ENCODE measurements at places on chromosomes 5 and 9.

- no peak for DNase-seq
Measured at GRCh38 chr5:116289276-116289675, 204.5 kb downstream of the COMMD10 start.

GRCh38 chr9:37727013-37727412 is 26.6 kb upstream of the TRMT10B start:
- no peak for DNase-seq

DNA sequence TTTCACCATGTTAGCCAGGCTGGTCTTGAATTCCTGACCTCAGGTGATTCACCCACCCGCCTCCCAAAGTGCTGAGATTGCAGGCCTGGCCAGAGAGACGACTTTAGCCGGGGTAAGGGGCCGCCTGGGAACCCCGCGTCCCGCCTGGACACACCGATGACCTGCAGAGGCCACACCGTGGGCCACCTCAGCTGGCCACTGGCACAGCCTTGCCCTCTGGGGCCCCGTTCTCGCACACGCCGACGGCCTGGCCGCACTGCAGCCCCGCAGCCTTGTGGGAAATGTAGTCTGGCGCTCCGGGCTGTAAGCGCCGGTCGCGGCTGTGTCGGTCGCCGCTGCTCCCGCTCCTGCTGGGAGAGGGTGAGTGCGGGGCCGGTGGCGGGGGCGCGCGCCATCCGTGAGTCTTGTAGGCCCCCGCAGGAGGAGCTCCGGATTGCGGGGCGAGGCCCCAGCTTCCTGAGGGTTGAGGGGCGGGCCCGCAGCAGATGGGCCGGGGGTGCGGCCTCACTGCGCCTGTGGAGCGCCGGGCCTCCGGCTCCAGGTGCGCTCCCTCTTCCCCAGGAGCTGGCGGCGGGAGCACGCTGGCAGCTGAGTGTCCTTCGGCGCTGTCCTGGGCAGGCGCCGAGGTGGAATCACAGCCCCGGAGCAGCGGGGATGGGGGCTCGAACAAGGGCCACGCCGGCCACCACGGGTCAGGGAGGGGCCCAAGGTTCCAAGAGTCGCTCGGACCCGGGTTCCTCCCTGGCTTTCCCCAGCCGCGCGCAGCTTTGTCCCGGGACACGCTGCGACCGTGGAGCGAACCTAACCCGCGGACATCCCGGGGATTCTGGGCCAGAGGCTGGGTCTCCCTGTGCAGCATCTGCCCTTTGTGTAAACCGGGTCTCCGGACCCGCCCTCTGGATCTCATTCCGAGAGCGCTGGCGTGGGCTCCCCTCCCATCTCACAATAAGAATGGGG is at the start of gene ZFP2:
TSS of gene ZFP2 (plus strand) at position 299 of the 957 bp plus-strand sequence. CDS start 35,401 bp downstream, outside the sequence.
- peak; percentile 50 for DNase-seq

DNA sequence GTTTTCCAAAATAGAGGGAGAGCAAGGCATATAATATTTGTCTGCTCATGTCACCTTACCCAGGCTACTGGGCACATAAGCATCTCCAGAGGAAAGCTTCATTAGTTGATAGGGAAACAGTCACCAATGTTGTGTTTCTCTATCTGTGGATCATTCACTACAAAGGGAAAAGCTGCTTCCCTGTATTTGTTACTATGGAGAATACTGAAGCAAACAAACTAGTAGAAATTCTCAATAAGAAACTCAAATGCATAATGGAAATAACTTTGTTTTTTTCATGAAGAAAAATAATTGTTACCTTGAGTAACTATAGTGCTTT is 138.2 kb downstream of the PCSK1 start:
- DNase-seq = no peak

DNA sequence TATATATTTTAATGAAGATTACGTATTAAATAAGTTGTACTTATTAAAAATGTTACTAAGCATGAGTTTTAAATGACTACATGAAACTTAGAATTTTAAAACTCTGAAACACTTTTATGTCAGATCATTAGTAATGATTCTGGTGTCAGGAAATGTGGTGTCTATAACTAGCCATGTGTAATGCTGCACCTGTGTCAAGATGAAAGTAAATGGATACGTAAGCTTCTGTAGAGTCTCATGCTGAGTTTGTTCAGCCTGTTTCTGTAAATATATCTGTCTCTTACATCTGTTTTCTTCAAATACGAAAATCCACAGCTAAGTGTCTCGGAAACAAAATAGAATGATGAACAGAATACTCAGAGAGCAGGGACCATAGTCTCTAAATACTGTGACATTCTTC is 278.0 kb upstream of the SMC2 start:
- DNase-seq = no peak

- no peak for DNase-seq
Measured at GRCh38 chr5:65078331-65078730, 309.6 kb downstream of the CWC27 start.

GRCh38 chr9:6893350-6894131 is 135.8 kb downstream of the KDM4C start:
- DNase-seq = no peak

DNA sequence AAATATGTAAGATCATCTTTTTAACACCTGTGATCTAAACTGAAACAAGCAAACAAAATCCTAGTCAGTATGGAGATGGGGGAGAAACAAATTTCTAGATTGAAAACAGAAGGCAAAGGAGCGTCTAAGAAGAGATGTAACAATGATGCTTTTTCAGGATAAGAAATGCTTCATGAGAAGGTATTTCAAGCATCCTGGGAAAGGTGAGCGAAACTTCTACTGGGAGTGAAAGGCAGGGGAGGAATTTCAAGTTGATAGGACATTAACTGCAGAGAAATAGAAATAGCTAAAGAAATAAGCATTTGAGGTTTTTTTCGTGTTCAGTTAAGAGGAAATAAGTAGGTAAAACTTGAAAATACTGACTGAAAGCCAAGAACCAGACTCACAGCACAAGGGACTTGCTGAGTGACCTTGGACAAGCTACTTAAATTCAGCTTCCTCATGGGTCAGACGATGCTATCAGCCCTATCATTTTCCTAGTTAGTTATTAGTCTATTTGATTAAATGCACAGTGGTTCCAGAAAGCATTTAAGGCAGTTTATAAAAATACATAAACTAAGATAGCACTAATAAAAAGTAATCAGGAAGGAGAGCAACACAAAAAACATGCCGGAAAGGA is 406.3 kb downstream of the PDE4D start:
- no peak for DNase-seq

DNA sequence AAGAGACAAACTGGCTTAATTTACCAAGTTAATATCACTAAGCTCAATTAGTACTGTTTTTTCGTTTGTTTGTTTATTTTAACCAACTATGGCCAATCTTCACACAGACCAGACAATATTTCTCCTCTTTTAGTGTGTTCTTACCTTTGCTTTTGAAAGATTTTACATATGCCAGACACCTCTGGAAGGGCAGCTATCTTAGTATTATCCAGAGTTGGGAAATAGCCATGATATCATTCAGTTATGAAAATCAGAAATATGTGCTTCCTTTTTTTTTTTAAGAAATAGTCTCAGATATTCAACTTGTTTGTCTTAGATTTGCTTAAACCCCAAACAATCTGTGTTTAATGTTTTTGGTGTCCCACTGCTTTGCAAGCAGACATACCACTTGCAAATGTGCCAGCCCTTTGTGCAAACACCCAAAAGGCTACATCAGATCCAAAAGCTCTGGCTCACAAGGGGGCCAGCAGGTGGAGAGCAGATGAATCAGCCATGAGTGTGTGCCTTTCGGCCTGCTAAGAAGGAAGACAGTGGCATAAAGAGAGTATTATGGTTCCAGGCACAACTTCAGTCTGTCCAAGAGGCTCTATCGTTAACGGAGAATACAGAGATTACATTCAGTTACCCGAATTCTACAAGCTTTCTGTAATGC is 147.6 kb downstream of the EFNA5 start:
- DNase-seq = no peak

DNA sequence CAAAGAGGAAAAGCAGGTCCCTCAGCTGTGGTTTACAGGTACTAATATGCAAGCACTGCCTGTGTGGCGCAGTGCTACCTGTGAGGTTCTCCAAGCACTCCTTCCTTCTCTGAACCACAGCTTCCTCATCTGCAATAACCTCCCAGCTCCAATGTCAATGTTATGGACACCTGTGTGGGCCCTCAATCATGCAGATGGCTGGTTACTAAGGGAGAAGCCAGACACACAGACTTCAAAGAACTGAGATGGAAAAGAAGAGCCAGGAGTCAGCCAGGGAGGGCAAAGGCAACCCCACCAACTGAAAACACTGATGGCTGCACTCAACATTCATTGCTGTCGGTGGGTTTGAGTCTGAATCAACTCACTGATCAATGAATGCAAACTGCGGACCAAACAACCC is 77.7 kb downstream of the NR6A1 start:
- no peak for DNase-seq

- DNase-seq = no peak
Measured at GRCh38 chr9:126126807-126127206, 199.8 kb upstream of the MVB12B start.

DNA sequence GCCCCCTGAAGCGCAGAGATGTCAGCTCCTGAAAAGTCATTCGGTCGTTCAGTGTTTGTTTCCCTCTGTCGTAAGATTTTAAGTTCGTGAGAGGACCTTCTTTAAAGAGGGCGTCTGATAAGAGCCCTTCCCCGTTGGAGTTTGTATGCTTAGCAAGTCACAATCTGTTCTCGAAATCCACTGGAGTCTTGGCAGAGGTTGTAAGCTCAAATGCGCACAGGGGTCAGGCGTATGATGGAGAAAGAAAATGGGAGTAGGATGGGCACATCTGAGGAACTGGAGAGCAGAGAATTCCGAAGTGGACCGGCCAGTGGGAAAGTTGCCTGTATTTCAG is 710 bp downstream of the HSD17B4 start:
- DNase-seq = peak; percentile 38

GRCh38 chr5:38250763-38251448 is 7.5 kb upstream of the EGFLAM start:
- no peak for DNase-seq

GRCh38 chr9:18684593-18685317 is 210.8 kb downstream of the ADAMTSL1 start:
- peak; percentile 5 for DNase-seq

DNA sequence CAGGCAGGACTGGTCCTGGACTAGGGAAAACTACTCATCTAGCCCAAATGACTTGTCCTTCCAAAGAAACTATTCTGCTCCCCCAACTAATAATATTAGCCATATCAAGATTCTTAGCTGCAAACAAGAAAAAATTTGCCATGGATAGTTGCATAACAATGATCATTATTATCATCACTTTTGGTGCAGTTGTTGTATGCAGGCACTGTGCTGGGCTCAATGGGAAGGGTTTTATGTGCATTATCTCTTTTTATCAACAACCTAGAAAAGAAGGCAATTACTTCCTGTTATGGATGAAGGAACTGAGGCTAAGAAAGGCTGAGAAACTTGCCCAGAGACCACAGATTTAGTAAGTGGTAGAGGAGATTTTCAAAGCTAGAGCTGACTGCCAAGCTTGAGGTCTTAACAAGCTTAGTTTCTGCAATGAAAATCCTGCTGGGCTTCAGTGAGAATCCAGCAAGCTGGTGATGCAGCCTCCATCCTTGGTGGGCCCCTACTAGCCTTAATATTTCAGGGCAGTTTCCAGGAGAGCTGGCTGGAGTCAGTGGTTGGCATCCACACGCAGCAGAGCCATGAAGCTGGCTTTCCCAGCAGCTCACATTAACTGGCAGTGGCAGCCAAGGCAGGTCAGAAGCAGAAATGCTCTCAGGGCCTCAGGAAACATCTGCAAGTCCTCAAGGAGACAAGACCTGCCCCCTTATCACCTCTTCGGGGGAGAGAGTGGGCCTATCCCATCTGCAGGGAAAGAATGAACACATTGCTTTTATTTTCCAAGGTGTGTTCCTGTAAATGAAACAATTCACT is 20.5 kb upstream of the MEGF9 start:
- DNase-seq = no peak

GRCh38 chr5:180113660-180114303 is 42.2 kb upstream of the RNF130 start:
- DNase-seq = no peak

DNA sequence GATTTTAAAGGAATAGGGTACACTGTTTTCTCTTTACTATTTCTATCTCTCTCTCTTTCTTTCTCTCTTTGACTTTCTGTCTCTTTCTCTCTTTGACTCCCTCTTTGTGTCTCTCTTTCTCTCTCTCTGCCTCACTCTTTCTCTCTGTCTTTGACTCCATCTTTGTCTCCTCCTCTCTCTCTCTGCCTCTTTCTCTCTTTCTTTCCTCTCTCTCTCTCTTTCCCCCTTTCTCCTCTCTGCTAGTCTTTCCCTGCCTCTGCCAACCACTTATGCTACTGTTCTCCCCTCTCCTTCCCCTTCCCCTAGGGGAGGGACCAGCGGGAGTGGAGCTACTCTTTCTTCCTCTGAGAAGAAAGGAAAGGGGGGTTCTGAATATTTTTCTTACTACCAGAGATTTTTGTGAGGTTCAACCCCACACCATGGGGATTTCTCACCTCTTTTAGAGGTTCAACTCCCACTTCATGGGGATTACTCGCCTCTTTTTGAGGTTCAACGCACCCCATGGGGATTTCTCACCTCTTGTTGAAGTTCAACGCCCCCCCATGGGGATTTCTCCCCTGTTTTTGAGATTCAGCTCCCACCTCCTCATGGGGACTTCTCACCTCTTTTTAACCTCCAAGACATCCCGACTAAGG is 309.9 kb downstream of the NR3C1 start:
- DNase-seq = no peak

DNA sequence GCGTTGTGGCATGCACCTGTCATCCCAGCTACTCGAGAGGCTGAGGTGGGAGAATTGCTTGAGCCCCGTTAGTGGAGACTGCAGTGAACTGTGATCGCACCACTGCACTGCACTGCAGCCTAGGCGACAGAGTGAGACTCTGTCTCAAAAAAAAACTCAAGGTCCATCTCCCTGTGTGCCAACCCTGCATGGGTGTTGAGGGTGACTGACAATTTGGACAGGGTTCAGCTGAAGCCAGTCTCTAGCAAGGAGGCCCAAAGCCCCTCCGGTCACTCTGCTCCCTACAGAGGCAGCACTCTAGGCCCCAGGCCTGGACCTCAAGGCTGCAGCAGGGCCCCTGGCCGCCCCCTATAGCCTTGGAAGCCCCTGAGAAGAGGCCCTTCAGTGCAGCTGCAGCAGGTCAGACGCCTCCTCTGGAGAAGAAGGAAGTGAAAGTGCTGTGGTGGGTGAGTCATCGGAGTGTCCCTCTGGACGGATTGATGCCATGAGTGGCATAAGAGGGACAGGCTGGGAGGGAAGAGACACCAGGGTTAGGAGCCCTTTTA is 39.2 kb upstream of the NEK6 start:
- DNase-seq = no peak

- peak; percentile 42 for DNase-seq
Measured at GRCh38 chr5:64505769-64506566, at the start of gene RGS7BP. RGS7BP (plus strand) TSS chr5:64506015; CDS start chr5:64506625, 610 bp downstream.

Data from C1 segment of cervical spinal cord (tissue), 14 donors.